ENCODE measurements at places on chromosomes 7 and 10.

GRCh38 chr7:45923290-45923689 lies 2.2 kb upstream of the IGFBP3 start:
- no peak for DNase-seq

GRCh38 chr10:642186-642890 lies 47.1 kb downstream of the DIP2C start:
- no peak for DNase-seq

DNA sequence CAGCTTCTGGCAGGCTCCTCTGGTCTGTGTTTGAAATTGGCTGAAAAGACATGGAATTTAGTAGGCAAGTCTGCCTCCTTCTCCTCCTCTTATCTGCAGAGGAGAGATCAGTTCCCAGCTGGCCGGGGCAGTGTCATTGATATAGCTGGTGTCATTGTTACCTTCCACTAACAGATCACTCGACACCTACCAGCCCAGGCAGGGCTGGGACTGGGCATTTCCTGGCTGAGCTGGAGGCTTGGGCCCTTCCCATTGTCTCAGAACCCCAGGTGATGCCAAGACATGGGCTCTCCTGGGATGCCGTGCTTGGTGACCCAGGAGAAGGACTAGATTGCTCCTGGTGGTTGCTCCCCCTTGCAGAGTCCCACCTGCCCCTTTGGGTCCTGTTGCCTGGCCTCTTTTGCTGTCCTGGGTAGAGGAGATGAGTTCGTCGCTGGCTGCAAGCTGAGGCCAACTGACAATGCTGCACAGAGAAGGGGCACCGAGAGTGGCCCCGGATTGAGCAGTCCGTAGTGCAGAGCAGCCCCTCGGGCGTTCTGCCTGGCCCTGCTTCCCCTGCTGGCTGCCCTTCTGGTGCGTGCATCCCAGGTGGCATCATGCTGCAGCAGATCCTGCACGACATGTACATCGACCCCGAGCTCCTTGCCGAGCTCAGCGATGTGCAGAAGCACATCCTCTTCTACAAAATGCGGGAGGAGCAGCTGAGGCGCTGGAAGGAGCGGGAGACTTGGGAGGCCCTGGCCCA lies at the start of gene SH2D4B:
Gene SH2D4B (plus strand): TSS at position 167 of the 745 bp plus-strand sequence. CDS start 430 bp downstream, at position 597.
- no peak for DNase-seq

- DNase-seq = no peak
Measured at GRCh38 chr10:103967448-103968071, 620 bp downstream of the SLK start.

GRCh38 chr7:36295090-36295489 lies 94.6 kb upstream of the ANLN start:
- DNase-seq = no peak

GRCh38 chr7:7651479-7651878 lies 10.9 kb downstream of the UMAD1 start:
- no peak for DNase-seq

DNA sequence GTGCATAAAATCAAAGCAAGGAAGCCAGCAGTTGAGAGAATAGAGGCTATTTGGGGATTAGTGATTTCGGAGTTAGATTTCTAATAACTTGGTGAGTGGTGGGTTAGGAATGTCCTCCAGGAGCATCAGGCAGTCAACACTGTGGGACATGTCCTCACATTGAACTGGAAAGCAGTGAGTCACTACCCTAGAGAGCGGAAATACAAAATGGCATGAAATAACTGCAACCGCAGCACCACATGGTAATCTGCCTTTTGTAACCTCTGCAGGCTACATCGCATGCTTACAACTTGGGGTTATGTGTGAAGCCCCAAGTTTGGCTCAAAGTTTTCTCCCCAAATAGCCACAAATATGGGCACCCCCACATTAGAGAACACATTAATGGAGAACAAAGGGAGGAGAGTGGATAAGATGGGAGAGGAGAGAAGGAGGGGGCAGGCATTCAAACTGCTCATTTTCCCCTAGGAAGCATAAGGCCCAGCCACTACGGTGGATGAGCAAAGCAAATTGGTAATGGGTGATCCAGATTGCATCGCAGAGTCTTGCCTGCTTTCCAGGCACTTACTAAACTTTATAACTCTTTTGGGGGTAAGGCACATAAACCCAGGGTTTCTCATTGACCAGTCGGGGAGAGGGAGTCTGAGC lies 22.0 kb upstream of the SLF2 start:
- peak; percentile 91 for DNase-seq

GRCh38 chr10:46305986-46306385 lies 19.2 kb downstream of the ANTXRL start:
- DNase-seq = no peak

All from GM04504 (cell line).